Dermis lymphatic vessel endothelial cell (primary cell): ENCODE measurements at places on chromosomes 4 and X. TPM values are rescaled to one million over a fixed set of nuclear protein-coding genes. Genes with fewer than 3 reads are reported as not detected.

The CSAG1 gene
- total RNA-seq = not detected in 2 replicates

The BDH2 gene
- 18.1 and 31.4 TPM in 2 replicates for total RNA-seq

The TMSB15A gene
- total RNA-seq = 0.33 and 0.86 TPM in 2 replicates

The OPRPN gene
- total RNA-seq = not detected in 2 replicates

The ANOS1 gene
- under 0.01 and 0.09 TPM in 2 replicates for total RNA-seq

The CLCN5 gene
- 7.5 and 10.8 TPM in 2 replicates for total RNA-seq

The DCAF12L1 gene
- not detected in 2 replicates for total RNA-seq

The PCDH10 gene
- 0.09 TPM in 1 of 2 replicates, not detected in the other for total RNA-seq

The RENBP gene
- total RNA-seq = 29.9 and 44.2 TPM in 2 replicates

The FGFBP1 gene
- not detected in 2 replicates for total RNA-seq

The PNMA5 gene
- not detected in 2 replicates for total RNA-seq

The MAGEC2 gene
- not detected in 2 replicates for total RNA-seq

The PGAM4 gene
- total RNA-seq = 0.11 TPM in 1 of 2 replicates, not detected in the other

The SPON2 gene
- 0.34 and 2.5 TPM in 2 replicates for total RNA-seq

The HS3ST1 gene
- total RNA-seq = 2.7 and 2.8 TPM in 2 replicates

The NPY2R gene
- not detected in 2 replicates for total RNA-seq

The SEPTIN11 gene
- total RNA-seq = 149 and 160 TPM in 2 replicates

The ANKRD50 gene
- 59.9 and 72.5 TPM in 2 replicates for total RNA-seq

The GLUD2 gene
- 0.43 and 0.87 TPM in 2 replicates for total RNA-seq
